ENCODE measurements at places on chromosomes 7 and 10.
A peak's percentile ranks its signal among the peaks of the same experiment; 100 is the strongest.

- DNase-seq: no peak
These were observed 11.8 kb upstream of the INSIG1 start for GRCh38 chr7:155285833-155286232.

- DNase-seq: no peak
These were observed 108.2 kb downstream of the PTPN20 start for GRCh38 chr10:47019155-47020145.

DNA sequence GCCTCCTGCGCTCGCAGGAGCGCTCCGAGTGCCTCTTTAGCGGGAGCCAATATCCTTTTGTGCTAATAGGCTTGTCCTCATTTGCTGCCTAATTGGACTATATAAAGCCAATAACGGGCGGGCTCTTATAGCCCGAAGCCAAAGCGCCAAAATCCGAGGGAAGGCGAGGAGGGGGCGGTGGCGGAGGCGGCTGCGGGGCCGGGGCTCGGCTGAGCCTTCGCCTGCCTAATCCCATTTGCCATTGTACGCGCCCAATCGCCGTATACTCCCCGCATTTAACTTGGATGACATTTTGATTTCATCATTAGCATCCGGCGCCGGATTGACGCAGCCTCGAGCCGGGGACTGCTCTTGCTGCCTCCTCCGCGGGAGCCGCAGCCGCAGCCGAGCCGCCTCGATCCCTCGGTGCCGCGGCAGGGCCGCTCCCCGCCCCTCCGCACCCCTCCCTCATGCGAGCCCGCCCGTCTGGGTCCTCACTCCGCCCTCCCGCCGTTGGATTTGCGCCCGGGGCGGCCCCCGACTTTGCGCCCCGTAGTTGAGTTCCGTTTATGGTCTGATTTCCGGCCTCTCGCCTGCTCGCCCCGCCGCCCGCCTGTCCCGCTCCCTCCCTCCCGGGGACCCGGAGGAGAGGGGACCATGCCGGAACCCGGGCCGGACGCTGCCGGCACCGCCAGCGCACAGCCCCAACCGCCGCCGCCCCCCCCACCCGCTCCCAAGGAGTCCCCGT, at the start of gene HMX3:
Gene HMX3, plus strand, starts transcription at position 556 of the 727 bp plus-strand sequence. Its CDS starts 81 bp downstream, at position 637.
- no peak for DNase-seq

GRCh38 chr10:77844713-77845445, 81.7 kb downstream of the DLG5 start:
- no peak for DNase-seq

GRCh38 chr10:3972460-3973301, 187.7 kb upstream of the KLF6 start:
- DNase-seq: no peak

- no peak for DNase-seq
These were observed 21.2 kb upstream of the LRRC4 start for GRCh38 chr7:128052404-128052803.

DNA sequence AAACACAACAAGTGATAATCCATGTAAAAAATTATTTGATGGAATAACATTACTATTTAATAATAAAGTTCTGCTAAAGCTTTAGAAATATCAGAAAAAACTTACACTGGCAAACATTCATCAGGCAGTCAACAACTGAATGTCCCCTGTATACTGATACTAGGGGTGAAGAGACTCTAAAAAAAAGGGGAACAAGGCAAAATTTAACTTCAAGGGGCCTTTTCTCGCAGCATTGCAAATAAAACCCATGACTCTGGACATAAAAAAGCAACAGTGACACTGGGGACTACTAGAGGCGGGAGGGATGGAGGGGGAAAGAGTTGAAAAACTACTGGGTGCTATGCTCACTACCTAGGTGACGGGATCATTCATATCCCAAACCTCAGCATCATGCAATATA, 5.8 kb upstream of the IFRD1 start:
- no peak for DNase-seq

GRCh38 chr7:142792593-142792992, 21.8 kb downstream of the PRSS2 start:
- DNase-seq: no peak

DNA sequence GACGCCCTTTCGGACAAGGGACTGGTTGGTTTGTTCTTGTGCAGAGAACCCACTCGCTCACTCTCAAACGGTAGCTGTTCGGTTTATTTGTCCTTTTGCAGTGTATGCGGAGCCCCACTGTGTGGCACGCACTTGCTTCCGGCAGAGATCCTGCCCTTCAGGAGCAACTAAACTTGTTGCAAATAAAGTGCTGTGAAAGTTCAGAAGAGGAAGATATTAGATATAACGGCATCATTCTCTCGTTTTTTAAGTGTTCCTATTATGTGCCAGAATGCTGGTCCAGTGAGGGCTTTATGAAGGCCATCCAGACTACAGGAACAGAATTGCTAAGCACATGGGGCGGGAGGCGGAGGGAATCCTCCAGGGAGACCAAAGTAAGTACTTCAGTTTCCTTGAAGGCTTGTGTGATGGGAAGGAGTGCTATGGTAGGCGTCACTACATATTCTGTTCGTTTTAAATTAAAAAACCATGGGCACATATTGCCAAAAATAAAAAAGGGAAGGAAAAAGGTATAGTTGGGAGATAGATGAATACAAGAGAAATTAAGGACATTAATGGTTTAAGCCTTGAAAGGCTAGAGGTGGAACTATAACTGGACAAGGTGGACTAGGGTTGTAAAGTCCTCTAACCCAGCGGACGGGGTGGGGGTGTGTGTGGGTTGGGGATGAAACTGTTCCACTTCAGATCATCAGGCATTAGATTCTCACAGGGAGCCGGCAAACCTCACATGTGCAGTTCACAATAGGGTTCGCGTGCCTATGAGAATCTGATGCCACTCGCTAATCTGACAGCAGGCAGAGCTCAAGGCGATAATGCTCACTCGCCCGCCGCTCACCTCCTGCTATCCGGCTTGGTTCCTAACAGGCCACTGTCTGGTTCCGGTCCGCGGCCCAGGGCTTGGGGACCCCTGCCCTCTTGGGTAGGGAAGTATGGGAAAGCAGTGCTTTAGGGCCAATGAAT, 704 bp upstream of the ERLIN1 start:
- DNase-seq: peak; percentile 44

DNA sequence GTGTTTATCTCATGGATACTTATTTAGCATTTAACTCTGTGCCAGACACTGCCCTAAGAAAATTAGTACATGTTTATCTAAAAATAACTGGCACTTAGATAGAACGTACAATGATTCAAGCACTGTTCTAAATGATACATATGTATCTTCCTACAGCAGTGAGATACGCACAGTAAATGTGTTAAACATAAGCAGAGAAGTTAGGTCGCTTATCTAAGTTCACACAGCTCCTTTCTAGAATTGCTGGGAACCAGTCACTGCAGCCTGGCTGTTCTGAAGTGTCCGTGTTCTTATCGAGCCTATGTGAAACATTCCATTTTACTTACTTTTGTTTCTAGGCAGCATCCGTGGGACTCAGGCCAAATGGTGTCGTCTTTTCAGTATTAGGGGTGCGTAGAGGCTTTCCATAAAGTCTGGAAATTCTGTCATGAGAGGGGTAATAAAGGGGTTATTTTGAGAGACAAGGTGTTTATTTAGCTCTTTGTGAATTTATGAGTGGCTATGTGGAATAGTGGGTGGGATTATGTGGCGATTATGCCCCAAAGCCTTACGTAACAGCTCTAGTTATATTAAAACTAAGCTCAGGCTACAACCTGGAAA, 186.9 kb downstream of the SND1 start:
- no peak for DNase-seq

GRCh38 chr7:149100821-149101220, 10.3 kb upstream of the ZNF786 start:
- DNase-seq: no peak

- DNase-seq: peak; percentile 54
These were observed 438.1 kb upstream of the GALNT17 start for GRCh38 chr7:70693686-70694433.

- no peak for DNase-seq
These were observed 96.2 kb upstream of the AMPH start for GRCh38 chr7:38727184-38727940.

GRCh38 chr10:70477661-70478162, 855 bp upstream of the PALD1 start:
- DNase-seq: no peak

GRCh38 chr10:21161647-21162046, 264.5 kb upstream of the NEBL start:
- no peak for DNase-seq

GRCh38 chr10:71188201-71188600, 24.2 kb upstream of the UNC5B start:
- no peak for DNase-seq
